ENCODE measurements at places on chromosomes 6 and 20.

DNA sequence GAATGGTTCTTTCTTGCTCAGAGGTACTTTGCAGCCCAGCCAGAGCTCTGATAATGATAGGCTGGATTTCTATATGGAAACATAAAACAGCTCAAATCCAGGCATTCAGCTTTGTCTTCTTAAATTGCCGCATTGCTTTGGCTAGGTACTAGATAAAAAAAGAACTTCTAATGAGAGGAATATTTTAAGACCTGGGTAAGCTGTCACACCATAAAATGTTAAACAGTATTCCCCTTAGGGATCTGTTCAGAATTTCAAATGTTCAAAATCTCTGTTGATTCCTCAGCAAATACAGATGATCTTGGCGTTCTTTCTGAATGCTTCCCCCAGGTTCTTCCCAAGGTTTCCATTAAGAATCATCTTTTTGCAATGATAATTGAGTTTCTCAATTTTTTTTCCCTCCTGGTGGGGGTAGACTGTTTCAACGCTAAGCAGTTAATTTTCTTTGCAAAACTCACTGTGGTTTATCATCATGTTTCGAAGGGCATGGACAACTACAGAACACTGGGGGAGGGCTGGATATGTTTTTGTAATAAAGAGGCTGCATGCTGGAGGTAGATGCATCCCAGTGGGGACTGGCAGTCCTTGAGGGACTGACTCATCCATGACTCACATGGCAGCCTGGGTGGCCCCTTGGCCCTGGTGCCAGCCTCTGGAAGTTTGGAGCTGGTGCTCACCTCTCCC is 31.0 kb downstream of the TIAM2 start:
- DNase-seq, result no peak

DNA sequence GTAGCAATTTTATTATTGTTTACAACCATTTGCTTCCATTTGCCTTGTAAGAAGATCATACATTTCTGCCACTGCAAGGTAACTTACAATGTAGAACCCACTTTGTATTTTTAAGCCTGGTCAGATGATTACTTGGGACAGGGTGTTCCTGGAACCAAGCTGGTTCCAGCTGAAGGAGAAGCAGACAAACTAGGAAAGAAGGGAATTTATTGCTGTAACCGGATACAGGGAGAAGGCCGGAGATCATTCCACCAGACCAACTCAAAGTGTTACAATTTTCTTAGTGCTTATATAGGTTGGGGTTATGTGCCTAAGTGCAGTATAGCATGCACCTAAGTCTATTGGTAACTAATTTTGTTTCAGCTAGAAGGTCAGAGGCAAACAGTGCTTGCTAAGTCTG is 104.4 kb downstream of the MANEA start:
- no peak for DNase-seq

DNA sequence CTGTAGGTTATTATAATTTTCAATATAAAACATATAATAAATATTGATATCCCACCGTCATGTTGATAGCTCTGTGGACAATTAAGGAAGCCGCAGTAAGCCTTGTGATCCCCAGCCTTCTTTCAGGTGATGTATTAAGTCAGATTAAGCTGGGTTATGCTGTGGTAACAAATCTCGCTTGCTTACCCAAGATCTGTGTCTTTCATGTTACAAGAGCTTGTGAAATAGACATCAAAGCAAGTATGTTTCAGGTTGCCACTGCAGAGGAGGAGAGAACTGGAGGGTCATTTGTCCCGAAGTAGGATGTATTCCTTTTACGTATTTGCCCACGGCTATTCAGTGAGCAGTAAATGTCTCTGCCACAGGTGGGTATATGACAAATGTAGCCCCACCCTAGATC is 17.8 kb upstream of the BCKDHB start:
- DNase-seq, result no peak

- DNase-seq, result no peak
Observed at GRCh38 chr6:24644377-24644776, 1.6 kb downstream of the KIAA0319 start.

DNA sequence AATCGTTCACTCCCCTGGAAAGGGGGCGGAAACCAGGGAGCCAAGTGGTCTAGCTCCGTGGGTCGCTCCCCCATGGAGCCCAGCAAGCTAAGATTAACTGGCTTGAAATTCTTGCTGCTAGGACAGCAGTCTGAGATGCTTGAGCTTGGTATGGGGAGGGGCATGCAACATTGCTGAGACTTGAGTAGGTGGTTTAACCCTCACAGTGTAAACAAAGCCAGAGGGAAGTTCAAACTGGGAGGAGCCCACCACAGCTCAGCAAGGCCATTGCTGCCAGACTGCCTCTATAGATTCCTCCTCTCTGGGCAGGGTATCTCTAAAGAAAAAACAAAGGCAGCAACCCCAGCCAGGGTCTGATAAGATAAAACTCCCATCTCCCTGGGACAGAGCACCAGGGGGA is 43.2 kb downstream of the COL21A1 start:
- DNase-seq, result no peak

GRCh38 chr20:54061101-54061881 is 9.1 kb downstream of the BCAS1 start:
- no peak for DNase-seq

- no peak for DNase-seq
Observed at GRCh38 chr20:53917145-53918019, 153.0 kb downstream of the BCAS1 start.

- no peak for DNase-seq
Observed at GRCh38 chr6:159249128-159249527, 79.9 kb downstream of the FNDC1 start.

GRCh38 chr6:137723273-137724017 is 143.6 kb upstream of the TNFAIP3 start:
- no peak for DNase-seq

DNA sequence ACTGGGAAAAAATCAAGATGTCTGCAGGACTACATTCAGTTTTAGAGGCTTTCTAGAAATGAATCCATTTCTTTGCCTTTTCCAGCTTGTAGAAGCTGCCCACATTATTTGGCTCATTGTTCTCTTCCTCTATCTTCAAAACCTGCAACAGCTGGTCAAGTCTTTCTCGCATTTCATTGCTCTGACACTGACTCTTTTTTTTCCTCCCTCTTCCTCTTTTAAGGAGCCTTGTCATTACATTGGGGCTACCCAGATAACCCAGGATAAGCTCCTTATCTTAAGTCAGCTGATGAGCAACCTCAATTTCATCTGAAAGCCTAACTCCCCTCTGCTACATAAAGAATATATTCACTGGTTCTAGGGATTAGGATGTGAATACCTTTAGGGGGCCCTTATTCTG is 53.2 kb upstream of the CEP162 start:
- DNase-seq, result no peak

- DNase-seq, result no peak
Observed at GRCh38 chr6:43090559-43090956, 14.4 kb downstream of the PTK7 start.

DNA sequence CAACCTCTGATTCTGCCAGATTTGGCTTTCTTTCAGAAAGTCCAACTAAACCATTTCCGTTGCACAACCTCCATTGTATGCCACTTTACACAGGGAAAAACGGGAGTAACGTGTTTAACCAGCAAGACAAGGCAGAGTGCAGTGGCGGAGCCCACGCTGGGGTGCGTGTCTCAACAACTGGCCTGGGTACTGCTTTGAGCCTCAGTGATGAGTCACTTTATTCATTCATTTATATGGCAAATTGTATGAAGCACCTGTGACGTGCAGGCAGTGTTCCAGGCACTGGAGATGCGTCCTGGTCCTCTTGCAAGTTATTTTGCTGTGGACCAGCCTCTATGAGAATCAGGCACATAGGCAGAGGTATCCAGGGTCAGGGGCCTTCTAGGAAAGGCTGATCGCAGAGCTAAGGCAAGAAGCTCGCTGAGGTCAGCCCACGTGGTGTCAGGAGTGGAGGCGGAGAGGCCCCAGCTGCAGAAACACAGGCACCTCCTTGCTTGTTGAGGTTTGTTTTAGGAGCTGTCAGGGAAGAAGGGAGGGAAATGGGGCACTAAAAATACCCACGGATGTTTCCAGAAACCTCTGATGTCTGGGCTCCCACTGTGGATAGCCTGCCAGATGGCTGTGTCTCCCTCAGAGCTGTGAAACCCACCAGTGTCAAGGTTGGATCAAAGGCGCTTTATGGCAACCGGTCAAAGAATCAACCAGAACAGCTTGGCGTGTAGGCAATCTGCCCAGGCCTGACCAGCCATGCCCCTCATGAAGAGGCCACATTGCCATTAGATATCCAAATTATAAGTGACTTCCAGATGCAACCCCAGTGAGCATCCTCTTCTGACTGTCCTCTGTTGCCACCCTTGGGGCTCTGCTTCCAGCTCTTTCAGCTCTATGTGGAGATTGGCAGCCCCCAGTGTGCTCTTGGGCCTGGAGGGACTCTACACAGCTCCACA is 157.2 kb downstream of the CD83 start:
- DNase-seq, result no peak

- no peak for DNase-seq
Observed at GRCh38 chr6:37850260-37850659, 30.7 kb downstream of the ZFAND3 start.

- DNase-seq, result no peak
Observed at GRCh38 chr6:2633736-2634135, 117.0 kb downstream of the MYLK4 start.

DNA sequence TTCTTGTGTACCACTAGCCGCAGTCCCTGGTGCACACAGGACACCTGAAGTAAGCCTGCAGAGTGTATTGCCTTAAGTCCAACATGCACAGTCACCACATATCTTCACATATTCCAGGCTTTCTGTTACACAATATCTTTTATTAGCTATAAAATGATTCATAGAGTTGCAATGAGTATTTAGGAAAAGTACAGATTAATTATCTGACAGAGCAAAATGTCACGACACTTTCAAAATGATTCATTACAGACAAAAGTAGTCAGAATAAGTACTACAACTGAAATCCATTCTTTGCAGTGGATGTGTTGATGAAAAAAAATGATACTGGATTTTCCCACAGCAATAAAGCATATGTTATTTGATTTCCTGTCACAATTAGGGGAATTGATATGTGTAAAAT is 199.5 kb upstream of the ASCC3 start:
- no peak for DNase-seq

All from cerebellar nuclear complex (tissue), 1 donor.